ENCODE measurements at places on chromosomes 1 and 21.

GRCh38 chr1:216183007-216183406 is 240.2 kb downstream of the USH2A start:
- peak; percentile 28 for DNase-seq

DNA sequence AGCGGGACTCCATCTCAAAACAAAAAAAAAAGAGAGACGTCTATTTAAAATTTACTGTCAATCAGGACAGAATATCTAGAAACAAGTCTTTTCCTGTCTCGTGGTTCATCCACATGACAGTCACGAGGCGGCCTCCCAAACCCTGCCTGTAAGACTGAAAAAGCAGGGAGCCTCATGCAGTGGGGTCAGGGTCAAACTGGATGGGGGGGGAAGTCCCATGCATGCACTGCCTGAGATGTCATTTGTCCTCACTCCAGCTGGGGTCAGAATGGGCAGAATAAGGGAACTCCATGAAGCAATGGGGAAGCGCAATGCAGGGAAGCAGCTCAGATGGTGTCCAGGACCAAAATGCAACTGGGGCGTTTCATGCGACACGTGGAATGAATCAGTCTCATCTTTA is 85.5 kb downstream of the PIK3CD start:
- DNase-seq = no peak

DNA sequence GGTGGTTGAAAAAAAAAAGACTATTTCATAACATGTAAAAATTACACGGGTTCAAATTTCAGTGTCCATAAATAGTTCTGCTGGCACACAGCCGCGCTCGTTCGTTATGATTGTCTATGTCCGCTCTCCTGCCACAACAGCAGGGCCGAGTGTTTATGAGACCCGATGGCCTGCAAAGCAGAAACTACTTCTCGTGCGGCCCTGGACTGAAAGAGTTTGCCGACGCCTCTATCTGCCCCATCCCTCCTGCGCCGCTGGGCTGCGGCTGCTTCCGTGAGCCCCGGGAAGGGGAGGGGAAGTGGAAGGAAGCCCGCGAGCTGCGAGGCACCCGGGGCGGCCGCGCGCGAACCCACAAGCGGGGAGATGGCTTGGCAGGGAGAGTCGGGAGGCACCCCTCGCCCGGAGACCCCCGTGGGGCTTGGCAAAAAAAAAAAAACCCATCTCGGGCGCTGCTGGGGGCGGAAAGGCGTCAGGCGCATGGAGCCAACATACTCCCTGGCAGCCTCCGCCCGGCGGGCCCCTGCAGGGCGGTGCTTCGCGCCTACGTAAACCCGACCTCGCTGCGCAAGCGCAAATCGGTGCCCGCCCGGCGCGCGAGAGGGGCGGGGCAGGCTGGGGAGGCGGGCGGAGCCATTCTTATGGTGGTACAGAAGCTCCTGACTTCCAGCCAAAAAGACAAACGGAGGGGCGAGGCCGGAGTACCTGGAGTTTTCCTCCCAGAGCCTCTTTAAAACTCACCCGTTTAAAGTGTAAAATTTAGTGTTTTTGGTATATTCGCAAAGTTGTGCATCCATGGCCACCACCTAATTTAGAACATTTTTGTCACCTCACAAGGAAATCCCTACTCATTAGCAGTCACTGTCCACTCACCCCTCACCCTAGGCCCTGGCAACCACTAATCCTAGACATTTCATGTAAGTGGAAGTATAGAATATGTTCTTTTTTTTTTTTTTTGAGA is 8.3 kb downstream of the SLC27A3 start:
- peak; percentile 94 for DNase-seq

DNA sequence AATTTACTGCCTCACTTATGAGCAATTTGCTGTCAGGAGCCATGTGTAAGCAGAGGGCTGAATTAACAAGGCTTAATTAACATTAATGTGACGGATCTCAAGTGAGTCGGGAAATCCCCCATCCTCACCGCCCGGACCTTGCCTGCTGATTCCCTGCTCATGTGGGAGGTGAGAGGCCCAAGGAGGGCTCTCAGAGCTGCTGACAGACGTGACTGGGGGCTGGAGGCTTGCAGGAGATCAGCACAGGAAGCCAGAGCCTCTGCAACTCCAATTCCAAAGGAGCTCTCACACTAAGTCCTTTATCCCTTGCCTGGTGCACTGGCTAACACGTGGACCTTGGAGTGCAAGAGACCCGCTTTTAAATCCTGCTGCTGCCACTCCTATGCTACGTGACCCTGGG is 19.4 kb downstream of the LRP8 start:
- DNase-seq = no peak

GRCh38 chr1:69284508-69284907 is 283.2 kb upstream of the LRRC7 start:
- DNase-seq = no peak

- DNase-seq = no peak
Observed at GRCh38 chr21:44628707-44629391, 2.0 kb downstream of the KRTAP10-9 start.

DNA sequence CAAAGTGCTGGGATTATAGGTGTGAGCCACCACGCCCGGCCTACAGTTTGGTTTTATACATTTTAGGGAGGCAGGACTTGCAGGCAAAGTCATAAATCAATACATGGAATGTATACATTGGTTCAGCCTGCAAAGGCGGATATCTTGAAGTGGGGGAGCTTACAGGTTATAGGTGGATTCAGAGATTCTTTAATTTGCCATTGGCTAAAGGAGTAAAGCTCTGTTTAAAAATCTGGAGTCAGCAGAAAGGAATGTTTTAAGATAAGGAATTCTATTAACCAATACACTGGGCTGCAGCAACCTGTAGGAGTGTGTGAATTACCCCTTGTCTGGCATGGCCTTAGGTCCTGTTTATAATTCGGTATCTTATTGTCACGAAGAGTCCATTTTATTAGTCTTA is 57.6 kb downstream of the OPTC start:
- no peak for DNase-seq

DNA sequence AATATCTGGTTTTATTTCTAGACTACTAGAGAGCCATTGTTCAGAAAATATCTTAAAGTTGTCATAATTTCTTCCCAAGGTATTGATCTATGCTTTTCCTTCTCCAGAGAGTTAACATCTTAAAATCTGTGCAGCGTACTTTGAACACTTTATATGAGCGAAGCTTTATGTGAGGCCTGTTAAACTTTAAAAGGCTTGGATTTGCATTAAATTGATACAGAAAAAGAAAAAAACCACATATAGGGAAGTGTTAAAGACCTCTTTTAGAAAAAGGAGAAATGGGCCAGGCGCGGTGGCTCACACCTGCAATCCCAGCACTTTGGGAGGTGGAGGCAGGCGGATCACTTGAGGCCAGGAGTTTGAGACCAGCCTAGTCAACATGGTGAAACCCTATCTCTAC is 59.2 kb upstream of the MORC3 start:
- DNase-seq = no peak

DNA sequence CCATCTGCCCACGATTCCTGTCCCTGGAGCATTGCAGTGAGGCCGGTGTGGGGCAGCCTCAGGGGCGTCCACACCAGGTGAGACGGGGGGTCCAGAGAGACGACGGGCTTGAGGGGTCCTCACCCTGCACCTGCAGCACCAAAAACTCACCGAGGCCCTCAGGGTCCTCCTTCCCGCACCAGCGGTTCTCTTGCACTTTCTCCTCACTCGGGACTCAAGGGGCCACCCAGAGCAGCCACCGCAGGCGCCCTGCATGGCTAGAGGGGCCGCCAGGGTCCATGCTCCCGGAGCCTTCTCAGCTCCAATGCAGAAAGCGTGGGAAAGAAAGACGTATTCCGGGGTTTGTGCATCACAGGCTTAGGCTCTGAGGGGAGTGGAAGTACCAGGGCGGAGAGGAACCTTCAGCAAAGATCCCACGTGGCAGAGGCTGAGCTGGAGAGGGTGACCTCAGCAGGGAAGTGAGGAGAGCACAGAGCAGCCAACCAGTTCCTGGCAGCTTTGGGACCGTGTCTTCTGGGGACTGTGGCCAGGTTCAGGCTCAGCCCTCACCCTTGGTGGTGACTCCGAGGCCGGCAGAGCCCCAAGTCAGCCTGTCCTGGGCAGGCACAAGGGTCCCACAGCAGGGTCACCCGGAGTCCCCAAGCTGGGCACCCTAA is 19.5 kb upstream of the COL6A2 start:
- no peak for DNase-seq

- DNase-seq = no peak
Observed at GRCh38 chr1:61807606-61808140, 65.4 kb downstream of the PATJ start.

DNA sequence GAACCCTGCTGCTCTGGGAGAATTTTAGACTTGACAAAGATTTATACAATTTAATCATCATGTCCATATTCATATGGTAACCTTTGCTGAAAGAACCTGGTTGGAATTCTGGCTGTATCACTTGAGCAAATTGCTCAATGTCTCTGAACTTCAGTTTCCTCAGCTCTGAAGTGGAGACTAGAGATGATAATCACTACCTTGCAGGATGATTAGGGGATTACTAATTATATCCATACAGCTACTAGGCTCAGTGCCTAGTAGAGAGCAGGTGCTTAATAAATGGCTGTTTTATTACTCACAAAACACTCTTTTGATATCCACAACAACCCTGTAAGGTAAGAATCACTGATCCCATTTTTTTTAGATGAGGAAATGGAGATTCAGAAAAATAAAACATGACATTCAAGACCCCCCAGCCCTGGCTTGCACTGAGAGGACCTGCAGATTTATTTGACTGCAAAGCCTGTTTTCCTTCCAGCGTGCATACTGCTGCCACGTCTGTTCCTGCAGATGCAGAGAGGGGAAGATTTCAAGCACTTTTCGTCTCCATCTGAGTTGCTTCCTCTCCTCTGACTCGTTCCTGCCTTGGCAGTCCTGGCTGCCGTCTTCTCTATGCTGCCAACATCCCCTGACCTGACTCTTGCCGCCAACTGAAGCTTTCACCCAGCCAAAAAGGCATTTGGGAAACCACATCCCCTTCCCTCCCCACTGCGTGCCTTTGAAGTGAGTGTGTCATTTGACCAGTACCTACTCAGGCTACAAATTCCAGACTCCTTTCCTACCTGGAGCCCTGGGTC is 203.0 kb downstream of the PLPP3 start:
- DNase-seq = no peak

- DNase-seq = no peak
Observed at GRCh38 chr21:32570456-32570855, 14.9 kb downstream of the TCP10L start.

DNA sequence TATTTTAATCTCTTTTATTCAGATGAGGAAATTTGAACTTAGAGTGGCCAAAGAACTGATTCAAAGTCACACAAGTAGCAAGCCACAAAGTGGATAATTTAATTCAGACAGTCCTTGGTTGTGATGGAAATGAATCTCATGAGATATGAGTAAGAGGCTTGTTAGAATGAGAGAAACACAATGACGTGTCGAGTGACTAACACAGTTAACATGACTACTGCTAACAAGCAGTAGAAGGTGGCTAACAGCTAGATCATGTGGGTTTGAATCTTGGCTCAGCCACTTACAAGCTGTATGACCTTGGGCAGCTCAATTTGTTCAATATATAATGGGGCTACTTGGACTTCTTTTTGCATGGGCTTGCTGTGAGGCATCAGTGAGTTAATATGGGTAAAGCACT is 104.5 kb upstream of the LMO4 start:
- DNase-seq = no peak

DNA sequence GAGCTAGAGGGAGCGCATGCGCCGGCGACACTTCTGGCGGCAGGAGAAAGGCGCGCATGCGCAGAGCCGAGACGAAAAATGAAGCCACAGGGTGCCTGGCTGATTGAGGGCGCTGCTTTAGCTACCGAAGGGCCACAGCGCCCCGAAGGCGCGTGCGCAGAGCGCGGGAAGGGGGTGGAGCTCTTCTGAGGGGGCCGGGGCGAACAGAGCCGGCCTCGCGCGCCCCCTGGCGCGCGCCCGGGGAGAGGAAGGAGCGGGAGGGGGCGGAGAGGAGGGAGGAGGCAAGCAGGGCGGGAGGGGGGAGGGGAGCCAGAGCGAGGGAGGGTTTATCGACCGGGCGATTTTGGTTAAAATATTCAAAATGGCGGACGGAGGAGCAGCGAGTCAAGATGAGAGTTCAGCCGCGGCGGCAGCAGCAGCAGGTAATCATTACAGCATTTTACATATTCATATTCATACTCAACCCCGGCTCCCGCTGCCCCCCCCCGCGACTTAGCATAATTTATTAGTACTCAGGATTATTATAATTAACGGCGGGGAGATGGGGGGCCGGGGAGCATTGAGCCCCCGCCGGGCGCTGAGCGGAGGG is at the start of gene POU2F1:
Gene POU2F1, plus strand, starts transcription at position 350 of the 589 bp plus-strand sequence. Its CDS starts 12 bp downstream, at position 362.
- peak; percentile 98 for DNase-seq

DNA sequence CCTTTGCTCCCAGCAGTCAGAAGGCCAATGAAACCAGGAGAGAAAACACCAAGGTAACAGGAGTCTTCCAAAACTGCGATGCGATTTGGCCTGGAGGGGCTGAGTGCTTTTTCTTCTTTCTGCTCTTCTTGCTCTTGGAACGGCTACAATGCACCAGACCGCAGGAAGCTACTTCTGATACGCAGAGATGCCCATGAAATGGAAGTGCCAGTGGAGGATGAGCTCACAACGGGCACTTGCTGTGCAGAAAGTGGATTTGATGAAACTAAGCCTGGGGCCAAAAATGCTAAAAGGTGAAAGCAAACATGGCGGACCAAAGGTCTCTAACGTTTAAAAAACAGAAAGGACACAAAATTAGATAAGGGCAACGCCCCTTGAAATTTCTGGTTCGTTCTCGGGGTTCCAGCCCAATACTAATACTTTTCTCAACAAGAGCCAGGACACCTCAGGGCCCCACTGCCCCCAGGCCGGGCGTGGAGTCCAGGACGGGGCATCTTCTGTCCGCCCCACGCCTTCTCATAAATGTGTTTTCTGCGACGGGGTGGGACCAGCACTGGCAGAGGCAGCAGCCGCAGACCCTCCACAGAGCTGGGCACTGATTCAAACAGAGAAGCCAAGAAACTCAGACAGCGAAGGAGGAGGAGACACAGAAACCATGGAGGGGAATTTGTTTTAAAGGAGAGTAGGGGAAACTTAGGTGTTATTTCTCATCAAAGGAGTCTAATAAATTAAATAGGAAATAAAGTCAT is 101.3 kb downstream of the CRYAA start:
- DNase-seq = no peak

- DNase-seq = no peak
Observed at GRCh38 chr1:94874423-94874822, 52.5 kb downstream of the CNN3 start.

DNA sequence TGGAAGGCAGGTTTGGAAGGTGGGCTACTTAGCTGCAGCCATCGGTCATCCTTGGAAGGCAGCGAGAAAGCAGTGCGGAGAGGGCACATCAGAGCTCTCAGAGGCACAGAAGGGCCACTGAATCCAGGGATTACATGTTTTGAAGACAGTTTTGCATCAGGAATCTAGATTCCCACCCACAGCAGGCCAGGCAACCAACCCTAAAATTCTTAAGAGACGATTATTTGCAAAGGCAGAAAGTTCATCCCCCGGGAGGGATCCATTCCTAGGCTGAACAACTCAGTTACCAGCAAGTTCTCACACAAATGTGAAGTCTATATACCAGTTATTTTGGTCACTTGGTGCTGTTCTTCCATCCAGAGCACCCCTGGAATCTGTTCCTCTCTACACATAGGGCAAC is 457.3 kb upstream of the VAMP3 start:
- no peak for DNase-seq

Measured in NCI-H774 (cell line).